ENCODE measurements at places on chromosomes 6 and 20. TPM values are rescaled to one million over a fixed set of nuclear protein-coding genes. Genes with fewer than 3 reads are reported as not detected.

UBD gene
- 0.53 TPM for total RNA-seq

NXT1 gene
- total RNA-seq = 58.6 TPM

TNXB gene
- total RNA-seq = 0.85 TPM

CD93 gene
- total RNA-seq = not detected

PLEKHG1 gene
- 0.71 TPM for total RNA-seq

LCA5 gene
- total RNA-seq = 0.39 TPM

TCP11 gene
- total RNA-seq = not detected

Measured in A549 treated with dexamethasone at 1 μM for 4 hours (cell line).